Activated CD8-positive, alpha-beta T cell treated with anti-CD3 and anti-CD28 coated beads for 36 hours (primary cell): ENCODE measurements at places on chromosomes 16 and 17. TPM values are rescaled to one million over a fixed set of nuclear protein-coding genes. Genes with fewer than 3 reads are reported as not detected.

The CD2BP2 gene
- total RNA-seq, result 43.8 TPM

The SLC9A5 gene
- total RNA-seq, result 7.7 TPM

The TERB1 gene
- total RNA-seq, result 0.14 TPM

The EPX gene
- total RNA-seq, result not detected

The C16orf74 gene
- 1.4 TPM for total RNA-seq

The SKAP1 gene
- 73.9 TPM for total RNA-seq

The SLC25A39 gene
- 149 TPM for total RNA-seq

The PRR14 gene
- 76.6 TPM for total RNA-seq

The CA4 gene
- not detected for total RNA-seq

The TBC1D3I gene
- 0.45 TPM for total RNA-seq

The ALOXE3 gene
- 0.09 TPM for total RNA-seq

The SLC35G6 gene
- not detected for total RNA-seq

The ASPHD1 gene
- 2.0 TPM for total RNA-seq

The CHD9NB gene
- 0.16 TPM for total RNA-seq

The RHBDL1 gene
- 0.89 TPM for total RNA-seq

The SLFN14 gene
- not detected for total RNA-seq

The VMO1 gene
- total RNA-seq, result not detected

The CLTC gene
- total RNA-seq, result 137 TPM

The SULT1A3 gene
- 14.8 TPM for total RNA-seq

The KRT36 gene
- not detected for total RNA-seq

The KRT15 gene
- total RNA-seq, result not detected

The EVPLL gene
- not detected for total RNA-seq
